ENCODE measurements at places on chromosomes 16 and 17. TPM values are rescaled to one million over a fixed set of nuclear protein-coding genes. Genes with fewer than 3 reads are reported as not detected.

Gene NACA2
- not detected for total RNA-seq

Gene CCR7
- total RNA-seq: under 0.01 TPM

Gene CACNG1
- not detected for total RNA-seq

Gene ATP6V0A1
- 20.2 TPM for total RNA-seq

Gene ERN1
- total RNA-seq: 14.3 TPM

Gene MARCHF10
- total RNA-seq: not detected

Gene PNPO
- total RNA-seq: 18.9 TPM

Gene OR1A1
- not detected for total RNA-seq

Gene QRICH2
- 5.6 TPM for total RNA-seq

Gene RPH3AL
- 19.2 TPM for total RNA-seq

Gene NPIPA5
- total RNA-seq: 0.64 TPM

Gene GNAO1
- total RNA-seq: not detected

Gene ZFP1
- total RNA-seq: 7.7 TPM

Gene ZNF19
- 1.3 TPM for total RNA-seq

Gene TPSD1
- not detected for total RNA-seq

Gene KRT13
- total RNA-seq: not detected

Gene OSGIN1
- 0.77 TPM for total RNA-seq

Gene CD300A
- total RNA-seq: not detected

Gene HOXB8
- 0.76 TPM for total RNA-seq

Gene CHST6
- 0.64 TPM for total RNA-seq

Gene COG8
- 29.5 TPM for total RNA-seq

Gene ACAP1
- total RNA-seq: 1.0 TPM

Gene HS3ST3B1
- 2.8 TPM for total RNA-seq

Gene SLC25A10
- total RNA-seq: 13.9 TPM

Gene SULT1A1
- total RNA-seq: 2.4 TPM

Gene CTRB1
- total RNA-seq: not detected

Gene CPPED1
- 8.3 TPM for total RNA-seq

Gene EIF3C
- total RNA-seq: 255 TPM

Gene AOC3
- 0.26 TPM for total RNA-seq

Gene SLC25A39
- total RNA-seq: 54.0 TPM

Gene UNC45B
- not detected for total RNA-seq

Gene HS3ST2
- total RNA-seq: 0.13 TPM

Gene ARSG
- total RNA-seq: 1.5 TPM

Gene AANAT
- total RNA-seq: not detected

Gene SYT17
- 3.7 TPM for total RNA-seq

Gene CSH2
- not detected for total RNA-seq

Gene MPG
- 187 TPM for total RNA-seq

Gene OR1E1
- total RNA-seq: not detected

Gene CIAO2B
- total RNA-seq: 135 TPM

Gene STAC2
- not detected for total RNA-seq

Gene TM4SF5
- not detected for total RNA-seq

Gene SPAG7
- total RNA-seq: 45.4 TPM

Gene PIRT
- not detected for total RNA-seq

Gene LCAT
- total RNA-seq: 1.8 TPM

Gene KRTAP2-1
- not detected for total RNA-seq

Gene UMOD
- not detected for total RNA-seq

Gene TP53TG3
- not detected for total RNA-seq

Gene CA5A
- total RNA-seq: not detected

Gene PPY
- total RNA-seq: not detected

Gene P2RX1
- total RNA-seq: not detected

Gene KRT15
- 1.2 TPM for total RNA-seq

Gene CAVIN1
- 404 TPM for total RNA-seq

Gene KRTAP3-2
- total RNA-seq: not detected

Gene ZNF830
- 8.0 TPM for total RNA-seq

Gene DHX58
- 3.5 TPM for total RNA-seq

Gene CES5A
- not detected for total RNA-seq

Gene KRTAP1-1
- not detected for total RNA-seq

Data from dermis microvascular lymphatic vessel endothelial cell (primary cell).